ENCODE measurements at places on chromosomes 12 and 14.

GRCh38 chr14:100246809-100247428 is 8.0 kb downstream of the YY1 start:
- DNase-seq = no peak

- DNase-seq = no peak
Measured at GRCh38 chr12:113340061-113340460, 5.2 kb upstream of the SLC8B1 start.

GRCh38 chr12:26116829-26117715 is 7.8 kb downstream of the BHLHE41 start:
- no peak for DNase-seq

DNA sequence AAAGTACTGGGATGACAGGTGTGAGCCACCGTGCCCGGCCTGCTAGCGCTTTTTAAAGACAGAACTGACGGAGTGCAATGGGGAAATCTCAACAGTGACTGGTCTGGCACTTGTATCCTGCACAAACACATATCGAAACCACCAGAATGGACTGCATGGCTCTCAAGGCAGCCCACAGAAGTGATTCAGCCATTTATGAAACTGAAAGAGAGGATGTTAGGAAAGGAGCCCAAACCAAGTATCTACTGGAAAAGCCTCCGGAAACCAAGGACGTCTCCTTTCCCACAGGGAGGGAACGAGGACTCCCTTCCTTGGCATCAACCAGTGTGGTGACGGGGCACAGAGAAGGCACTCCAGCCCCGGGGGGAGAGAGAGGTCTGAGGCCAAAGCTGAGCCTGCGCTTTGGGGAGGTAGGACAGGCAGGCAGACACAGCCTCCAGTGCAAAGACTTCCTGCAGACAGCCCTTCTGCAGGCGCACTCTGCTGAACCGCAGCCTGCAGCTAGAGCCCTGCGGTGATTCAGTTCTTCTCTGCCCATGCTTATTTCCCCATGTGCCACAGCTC is 16.5 kb downstream of the SLC15A4 start:
- no peak for DNase-seq

- no peak for DNase-seq
Measured at GRCh38 chr12:82695531-82695930, 8.8 kb downstream of the TMTC2 start.

GRCh38 chr12:77387214-77387613 is 321.8 kb upstream of the E2F7 start:
- DNase-seq = no peak

DNA sequence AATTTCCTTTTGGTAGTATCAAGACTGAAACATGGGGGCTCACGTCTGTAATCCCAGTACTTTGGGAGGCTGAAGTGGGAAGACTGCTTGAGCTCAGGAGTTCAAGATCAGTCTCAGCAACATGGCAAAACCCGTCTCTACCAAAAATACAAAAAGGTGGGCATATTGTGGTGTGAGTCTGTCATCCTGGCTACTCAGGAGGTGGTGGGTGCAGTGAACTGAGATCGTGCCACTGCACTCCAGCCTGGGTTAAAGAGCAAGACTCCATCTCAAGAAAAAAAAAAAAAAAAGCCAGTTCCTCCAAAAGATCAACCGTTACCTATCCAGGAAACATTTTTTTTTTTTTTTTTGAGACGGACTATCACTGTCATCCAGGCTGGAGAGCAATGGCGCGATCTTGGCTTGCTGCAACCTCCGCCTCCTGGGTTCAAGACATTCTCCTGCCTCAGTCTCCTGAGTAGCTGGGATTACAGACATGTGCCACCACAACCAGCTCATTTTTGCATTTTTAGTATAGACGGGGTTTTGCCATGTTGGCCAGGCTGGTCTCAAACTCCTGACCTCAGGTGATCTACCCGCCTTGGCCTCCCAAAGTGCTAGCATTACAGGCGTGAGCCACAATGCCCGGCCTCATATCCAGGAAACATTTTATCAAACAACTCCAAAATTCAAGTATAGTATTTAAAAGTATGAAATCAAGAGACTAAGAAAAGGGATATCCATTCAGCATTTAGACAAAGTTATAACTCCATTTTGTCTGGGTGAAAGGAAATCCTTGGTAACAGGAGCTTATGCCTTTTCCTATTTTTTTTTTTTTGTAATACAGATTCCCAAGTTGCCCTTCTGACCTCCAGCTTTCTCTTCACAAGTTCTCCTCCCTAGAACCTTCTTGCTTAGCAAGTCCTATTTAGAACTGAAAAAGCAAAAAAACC is 3.4 kb downstream of the ACIN1 start:
- DNase-seq = no peak

GRCh38 chr12:94717656-94718055 is 67.3 kb upstream of the TMCC3 start:
- no peak for DNase-seq

- DNase-seq = no peak
Measured at GRCh38 chr14:63297372-63298063, 21.2 kb downstream of the GPHB5 start.

GRCh38 chr12:11877869-11878780 is 192.6 kb upstream of the BCL2L14 start:
- DNase-seq = no peak

DNA sequence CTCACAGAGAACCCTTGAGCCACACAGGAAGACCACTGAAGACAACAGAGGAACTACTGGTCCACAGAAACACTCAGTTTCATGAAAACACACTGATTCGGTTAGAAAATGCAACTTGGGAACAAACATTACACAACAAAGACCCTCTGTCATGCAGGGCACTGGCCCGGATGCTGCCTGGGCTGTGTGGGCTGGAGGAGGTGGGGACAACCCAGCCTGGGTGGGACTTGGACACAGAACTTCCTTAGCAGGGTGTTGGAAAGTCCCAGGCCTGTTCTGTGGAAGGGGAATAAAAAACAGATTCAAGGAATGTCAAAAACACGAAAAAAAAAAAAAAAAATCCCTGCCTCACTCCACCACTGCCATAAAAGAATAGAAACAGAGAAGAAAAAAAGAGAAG is 181.0 kb downstream of the MON2 start:
- no peak for DNase-seq

- DNase-seq = no peak
Measured at GRCh38 chr12:111756681-111757080, 10.1 kb upstream of the ALDH2 start.

DNA sequence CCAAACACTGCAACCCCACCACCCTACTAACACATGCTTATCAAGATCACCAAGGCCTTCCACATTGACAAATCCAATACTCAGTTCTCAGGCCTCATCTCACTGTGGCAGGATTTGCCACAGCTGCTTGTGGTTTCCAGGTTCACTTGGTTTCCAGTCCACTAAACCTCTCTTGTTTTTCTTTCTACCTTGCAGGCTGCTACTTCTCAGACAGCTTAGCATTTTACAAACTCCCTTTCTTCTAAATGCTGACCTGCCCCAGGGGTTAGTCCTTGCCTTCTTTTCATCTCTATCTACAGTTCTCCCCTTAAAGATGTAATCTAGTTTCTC is 84.1 kb downstream of the BCAT1 start:
- peak; percentile 75 for DNase-seq

DNA sequence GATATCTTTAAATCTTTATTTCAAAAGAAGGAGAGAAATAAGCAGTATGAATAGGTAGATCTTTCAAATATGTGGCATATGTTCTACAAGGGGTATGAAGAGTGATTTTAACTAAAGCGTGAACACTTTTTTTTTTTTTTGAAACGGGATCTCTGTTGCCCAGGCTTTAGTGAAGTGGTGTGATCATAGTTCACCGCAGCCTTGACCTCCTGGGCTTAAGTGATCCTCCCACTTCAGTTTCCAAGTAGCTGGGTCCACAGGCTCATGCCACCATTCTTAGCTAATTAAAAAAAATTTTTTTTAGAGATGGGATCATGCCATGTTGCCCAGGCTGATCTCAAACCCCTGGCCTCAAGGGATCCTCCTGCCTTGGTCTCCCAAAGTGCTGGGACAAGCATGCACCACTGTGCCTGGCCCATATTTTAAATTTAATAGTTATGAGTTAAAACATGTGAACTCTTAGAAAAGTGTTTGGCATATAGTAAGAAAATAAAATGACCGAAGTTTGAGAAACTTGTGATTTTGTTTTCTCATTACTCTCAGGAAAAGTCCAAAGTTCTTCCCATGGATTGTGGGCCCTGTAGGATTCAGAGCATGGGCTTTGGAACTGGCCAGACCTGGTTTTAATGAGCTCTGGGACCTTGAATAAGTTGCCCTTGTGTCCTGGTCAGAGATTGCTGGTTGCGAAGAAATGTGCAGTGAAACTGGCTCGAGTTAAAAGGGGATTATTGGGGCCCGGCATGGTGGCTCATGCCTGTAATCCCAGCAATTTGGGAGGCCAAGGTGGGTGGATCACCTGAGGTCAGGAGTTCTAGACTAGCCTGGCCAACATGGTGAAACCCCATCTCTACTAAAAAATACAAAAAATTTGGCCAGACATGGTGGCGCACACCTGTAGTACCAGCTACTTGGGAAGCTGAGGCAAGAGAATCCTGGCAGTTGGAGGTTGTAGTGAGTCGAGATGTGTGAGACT is 27.0 kb downstream of the SLC17A8 start:
- no peak for DNase-seq

DNA sequence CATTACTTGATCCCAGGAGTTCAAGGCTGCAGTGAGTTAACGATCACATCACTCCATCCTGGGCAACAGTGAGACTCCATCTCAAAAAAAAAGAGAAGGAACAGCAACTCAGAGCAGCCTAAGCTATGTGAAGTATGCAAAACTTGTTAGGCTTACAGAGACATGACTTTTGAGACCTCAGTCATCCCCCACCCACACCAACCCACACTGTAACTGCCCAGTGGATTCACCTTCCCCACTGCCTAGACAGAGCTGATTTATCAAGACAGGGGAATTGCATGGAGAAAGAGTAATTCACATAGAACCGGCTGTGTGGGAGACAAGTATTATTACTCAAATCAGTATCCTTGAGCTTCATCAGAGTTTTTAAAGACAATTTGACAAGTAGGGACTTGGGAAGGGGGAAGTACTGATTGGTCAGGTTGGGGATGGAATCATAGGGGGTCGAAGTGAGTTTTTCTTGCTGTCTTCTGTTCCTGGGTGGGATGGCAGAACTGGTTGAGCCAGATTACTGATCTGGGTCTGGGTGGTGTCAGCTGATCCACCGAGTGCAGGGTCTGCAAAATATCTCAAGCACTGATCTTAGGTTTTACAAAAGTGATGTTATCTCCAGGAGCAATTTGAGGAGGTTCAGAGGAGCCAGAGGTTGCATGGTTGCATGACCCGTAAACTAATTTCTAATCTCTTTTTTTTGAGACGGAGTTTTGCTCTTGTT is 6.2 kb upstream of the WDR89 start:
- no peak for DNase-seq

DNA sequence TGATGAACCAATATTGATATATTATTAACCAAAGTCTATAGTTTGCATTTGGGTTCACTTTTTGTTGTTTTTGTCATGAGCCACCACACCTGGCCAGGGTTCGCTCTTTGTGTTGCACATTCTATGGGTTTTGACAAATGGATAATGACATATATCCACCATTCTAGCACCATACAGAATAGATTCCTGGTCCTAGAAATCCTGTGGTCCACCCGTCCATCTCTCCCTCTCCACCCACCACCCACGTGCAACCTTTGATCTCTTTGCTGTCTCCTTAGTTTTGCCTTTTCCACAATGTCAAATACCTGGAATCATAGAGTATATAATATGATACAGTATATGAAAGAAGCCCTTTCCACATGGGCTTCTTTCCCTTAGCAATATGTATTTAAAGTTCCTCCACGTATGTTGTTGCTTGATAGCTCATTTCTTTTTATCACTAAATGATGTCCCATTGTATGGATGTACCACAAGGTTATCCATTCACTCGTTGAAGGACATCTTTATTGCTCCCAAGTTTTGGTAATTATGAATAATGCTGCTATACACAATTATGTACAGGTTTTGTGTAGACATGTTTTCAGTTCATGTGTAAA is 7.4 kb downstream of the RPL6 start:
- DNase-seq = no peak

GRCh38 chr12:41466300-41466699 is 278.2 kb downstream of the PDZRN4 start:
- DNase-seq = no peak

- DNase-seq = no peak
Measured at GRCh38 chr14:24378327-24378726, 10.3 kb downstream of the NFATC4 start.

DNA sequence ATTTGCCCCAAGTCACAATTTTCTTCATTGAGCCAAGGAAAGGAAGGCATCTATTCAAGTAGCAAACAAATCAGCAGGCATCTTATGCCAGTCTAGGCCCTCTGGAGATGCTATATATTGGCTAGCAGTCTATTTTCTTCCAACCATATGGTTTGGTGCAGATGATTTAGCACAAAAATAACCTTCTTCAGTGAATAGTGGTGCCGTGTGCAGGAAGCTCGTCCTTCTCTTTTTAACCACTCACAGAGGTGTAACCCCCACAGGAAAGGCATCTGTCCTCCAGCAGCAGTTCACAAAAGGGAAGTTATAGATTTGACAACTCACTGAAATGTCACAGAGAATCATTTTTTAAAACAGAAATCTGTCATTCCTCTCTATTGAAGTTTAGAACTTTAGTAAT is 445.7 kb upstream of the SYT1 start:
- DNase-seq = no peak

DNA sequence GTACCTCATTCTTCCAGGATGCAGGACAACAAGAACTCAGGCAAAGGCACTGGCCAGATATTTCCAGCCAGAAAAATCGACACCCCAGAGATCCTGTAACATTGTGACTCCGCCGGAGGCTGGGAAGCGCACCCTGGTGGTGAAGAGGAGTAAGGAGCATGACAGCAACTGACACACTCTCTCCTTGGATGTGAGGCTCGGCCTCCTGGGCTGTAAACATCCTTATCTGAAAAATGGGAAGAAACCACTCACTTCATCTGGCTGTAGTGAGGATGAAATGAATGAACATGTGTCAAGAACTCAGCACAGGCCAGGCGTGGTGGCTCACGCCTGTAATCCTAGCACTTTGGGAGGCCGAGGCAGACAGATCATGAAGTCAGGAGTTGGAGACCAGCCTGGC is 27.5 kb downstream of the TCHP start:
- DNase-seq = no peak

DNA sequence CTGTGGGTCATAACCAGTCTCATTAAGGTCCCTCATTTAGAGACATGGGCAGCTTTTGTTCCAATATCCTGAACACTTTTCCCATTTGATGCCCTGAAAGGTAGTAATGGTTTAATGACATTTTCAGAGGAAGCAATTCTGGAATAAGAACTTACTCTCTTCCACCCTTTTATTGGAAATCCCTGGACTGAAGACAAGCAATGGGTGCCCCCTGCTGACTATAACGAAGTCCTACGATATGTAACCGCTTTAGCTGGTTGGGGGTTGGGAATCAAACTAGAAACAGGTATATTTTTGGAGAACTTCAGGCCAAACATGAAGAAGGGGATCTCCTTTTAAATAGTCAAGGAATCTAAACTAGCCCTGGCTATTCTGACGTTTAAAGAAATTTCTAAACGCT is 20.5 kb downstream of the SARNP start:
- no peak for DNase-seq
